Fibroblast of skin of right quadriceps (primary cell): ENCODE measurements at places on chromosomes 3 and 15.

- DNase-seq, result no peak
These were observed 41.1 kb upstream of the UBE2E2 start for GRCh38 chr3:23161896-23162570.

DNA sequence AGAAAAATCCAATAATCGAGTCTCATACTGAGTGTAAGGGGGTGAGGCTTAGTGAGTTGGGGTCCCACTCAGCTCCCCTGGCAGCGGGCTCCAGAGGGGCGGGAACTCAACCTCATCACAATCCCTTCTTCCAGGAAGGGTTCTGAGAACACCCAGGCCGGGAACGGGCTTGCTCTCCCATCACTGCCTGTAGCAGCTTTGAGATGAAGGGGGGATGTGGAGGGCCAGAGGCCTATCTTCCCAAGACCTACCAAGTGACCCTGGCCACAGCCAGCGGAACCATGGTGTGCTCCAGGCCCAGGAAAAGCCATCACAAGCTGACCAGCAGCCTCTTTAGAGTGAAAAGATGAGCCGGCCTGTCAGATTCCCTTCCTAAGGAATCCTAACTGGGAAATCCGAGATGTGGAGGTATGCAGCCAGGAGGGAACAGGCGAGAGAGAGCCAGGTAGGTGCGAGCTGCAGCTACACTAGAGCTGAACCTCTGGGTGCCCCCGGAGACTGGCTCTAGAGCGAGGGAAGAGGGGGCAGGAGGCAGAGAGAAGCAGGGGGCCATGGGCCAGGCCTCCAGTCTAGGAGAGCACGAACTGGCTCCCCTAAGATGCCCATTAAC lies 18.5 kb downstream of the GRAMD2A start:
- no peak for DNase-seq

DNA sequence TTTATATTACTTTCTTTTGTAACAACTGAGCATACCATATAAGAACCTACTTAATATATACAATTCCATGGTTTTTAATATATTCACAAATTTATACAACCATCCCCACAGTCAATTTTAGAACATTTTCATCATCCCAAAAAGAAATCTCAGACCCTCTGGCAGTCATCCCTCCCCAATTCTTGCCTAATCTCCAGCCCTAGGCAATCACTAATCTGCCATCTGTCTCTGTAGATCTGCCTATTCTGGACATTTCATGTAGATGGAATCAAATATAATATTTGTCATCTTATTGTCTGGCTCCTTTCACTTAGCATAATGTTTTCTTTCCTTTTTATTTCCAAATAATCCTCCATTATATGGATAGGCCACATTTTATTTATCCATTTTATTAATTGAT lies 92.5 kb downstream of the LARS2 start:
- no peak for DNase-seq

DNA sequence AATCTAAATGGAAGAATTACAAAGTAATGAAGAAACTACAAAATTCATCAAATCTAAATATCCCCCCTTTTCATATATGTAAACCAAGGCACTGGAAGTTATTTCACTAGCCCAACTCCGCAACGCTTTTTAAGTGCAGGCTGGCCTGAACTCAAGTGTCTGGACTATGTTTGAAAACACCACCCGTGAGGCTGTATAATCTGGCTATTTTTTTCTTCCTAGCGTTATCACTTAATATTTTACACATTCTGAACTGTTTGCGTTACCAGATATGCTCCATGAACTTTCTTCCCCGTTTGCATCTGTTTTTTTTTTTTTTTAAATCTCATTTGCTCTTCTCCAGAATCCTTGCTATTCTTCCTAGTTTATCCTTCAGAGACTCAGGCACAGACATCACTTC lies 619.5 kb upstream of the CBLB start:
- no peak for DNase-seq

GRCh38 chr15:48388016-48388851 lies 57.0 kb downstream of the DUT start:
- DNase-seq, result peak; percentile 60

- no peak for DNase-seq
These were observed 223.3 kb downstream of the EPHB1 start for GRCh38 chr3:135018149-135018923.

GRCh38 chr3:157502916-157503595 lies at the start of gene VEPH1:
VEPH1 (minus strand) TSS chr3:157503416; CDS start chr3:157495349, 8,067 bp downstream.
- DNase-seq, result peak; percentile 53

GRCh38 chr3:102024270-102024904 lies 175.1 kb downstream of the NFKBIZ start:
- no peak for DNase-seq

DNA sequence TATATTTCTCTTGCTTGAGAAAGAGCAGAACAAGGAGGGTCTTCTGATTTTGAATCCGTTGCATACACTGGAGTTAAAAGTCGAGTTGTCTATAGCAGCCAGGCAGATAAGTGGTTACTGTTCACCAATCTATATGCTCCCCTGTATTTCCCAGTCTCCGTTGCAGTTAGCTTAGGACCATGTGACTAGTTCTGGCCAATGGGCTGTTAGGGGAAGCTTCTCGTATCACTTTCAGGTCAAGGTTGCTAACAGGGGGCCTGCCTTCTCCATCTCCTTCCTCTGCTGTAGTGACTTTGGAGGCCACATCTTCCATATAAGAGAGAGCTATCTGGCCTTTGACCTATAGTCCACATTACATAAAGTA lies 188.5 kb upstream of the KBTBD8 start:
- DNase-seq, result no peak

DNA sequence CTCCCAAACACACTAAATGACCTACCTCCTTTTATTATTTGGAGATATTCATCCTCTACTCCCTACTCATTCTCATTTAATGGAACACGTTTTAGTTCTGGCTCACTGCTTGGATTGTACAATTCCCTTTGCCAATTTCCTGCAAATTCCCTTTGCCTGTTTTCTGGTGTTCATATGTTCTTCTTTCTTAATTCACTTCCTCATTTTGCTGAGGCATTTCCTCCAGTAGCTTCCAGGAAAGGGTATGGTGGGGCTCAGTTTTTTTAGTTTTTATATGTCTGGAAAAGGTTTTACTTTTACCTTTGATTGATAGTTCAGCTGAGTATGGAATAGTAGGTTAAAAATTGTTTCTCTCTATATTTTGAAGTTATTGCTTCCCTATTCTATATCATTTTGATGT lies 143.6 kb upstream of the GOLIM4 start:
- no peak for DNase-seq

DNA sequence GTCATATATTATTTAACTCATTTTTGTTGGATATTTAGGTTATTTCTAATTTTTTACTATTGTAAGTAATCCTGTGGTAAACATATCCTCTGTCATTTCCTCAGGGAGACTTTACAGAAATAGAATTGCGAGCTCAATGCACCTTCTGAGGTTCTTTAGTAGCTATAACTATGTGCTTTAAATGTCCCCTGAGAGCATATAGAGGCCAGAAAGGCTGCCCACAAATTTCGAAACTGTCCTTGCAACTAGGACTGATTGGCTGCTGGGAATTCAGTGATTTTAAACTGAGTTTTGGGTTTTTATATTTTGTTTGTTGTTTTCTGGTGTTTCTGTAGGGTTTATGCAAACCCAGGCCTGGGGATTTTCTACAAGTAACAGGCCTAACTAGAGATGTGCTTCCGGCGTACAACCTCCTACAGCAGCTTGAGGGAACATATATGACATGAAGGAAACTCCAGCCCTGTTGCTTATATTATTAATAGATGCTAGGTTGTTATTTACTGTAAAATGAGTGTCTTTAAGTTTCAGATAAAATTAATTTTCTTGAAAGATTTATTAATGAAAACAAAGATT lies 29.1 kb upstream of the P4HTM start:
- DNase-seq, result peak; percentile 60

DNA sequence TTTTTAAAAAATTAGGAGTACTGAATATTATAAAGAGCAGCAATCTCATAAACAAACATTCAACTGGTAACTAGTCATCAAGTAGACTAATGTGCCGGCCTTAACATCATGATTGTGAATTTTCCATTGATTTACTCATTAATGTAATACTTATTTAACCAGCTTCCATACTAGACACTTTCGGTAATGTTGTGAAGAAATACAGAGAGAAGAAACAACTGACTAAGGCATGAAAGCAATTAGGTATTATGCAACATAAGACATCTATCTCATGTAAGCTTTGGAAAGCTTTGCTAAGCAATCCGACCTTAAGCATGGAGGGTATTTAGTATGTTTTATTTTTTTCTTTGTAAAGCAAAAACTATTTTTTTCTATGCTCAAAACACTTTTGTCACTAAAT lies 108.0 kb downstream of the IL1RAP start:
- DNase-seq, result no peak

DNA sequence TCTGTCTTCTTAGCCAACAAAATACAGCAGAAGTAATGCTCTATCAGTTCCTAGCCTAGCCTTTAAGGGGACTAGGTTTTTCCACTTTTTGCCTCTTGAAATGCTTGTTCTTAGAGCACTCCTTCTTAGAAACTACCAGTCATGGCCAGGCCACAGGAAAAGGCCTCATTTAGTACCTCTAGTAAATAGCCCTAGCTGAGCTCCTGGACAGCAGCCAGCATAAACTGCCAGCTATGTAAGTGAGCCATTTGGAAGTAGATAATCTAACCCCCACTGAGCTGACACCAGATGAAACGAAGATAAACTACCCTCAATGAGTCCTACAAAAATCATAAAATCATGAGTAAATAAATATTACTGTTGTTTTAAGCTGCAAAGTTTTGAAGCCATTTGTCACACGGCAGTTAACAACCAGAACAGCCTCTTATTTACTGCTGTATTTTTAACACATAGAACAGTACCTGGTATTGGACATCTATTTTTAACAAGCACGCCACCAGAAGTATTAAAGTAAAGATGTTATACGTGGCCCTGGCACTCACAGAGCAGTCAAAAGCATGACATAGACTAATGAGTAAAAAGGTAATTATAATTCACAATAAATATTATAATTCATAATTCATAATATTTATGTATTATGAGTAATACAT lies 12.0 kb downstream of the TBC1D5 start:
- peak; percentile 53 for DNase-seq

- peak; percentile 99 for DNase-seq
These were observed 138.1 kb downstream of the GREM1 start for GRCh38 chr15:32855942-32856341.

GRCh38 chr3:194775731-194776130 lies 90.0 kb downstream of the FAM43A start:
- DNase-seq, result no peak

DNA sequence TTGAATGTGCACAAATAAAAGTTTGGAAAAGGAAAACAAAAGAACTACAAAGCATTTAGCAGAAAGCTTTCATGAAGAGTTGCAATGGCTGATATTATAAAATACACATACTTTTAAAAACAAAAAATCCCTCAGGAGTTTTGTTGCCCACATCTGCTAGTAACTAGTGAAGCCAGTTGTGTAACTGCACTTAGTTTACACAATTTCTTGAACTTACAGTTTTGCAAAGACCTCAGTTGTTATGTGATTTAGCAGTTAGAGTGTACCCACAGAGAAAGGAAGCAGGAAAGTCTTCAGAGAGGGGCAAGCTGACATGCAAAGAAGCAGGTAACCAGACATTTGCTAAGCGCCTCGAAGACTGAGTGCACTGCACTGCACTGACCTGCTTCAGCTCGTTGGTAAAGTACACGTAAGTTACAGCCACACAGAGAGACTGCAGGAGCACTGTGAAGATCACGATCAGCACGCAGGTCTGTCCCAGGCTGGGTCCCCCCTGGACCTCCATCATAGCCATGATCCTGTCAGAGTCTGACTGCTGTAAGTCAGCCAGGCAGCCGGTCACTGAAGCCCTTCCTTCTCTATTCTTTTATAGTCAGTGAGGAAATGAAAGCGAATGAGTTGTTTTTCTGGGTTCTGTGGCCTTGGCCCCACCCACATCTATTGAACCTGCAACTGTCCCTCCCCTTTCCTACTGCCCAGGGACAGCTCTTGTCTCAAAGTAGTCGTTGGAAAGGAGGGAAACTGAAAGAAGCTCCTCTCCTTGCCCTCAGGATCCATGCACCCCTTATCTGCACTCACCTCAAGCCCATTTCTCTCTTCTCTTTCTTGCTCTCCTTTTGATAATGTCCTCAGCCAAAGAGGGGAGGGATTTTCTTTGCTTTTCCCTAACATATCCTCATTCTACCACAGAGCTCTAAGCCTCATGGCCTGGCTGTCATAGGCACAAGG lies at the start of gene TNFSF10:
Gene TNFSF10 (minus strand): TSS at position 560 of the 948 bp plus-strand sequence. CDS start 46 bp downstream, at position 514.
- no peak for DNase-seq

GRCh38 chr15:39925112-39925842 lies 5.2 kb upstream of the GPR176 start:
- peak; percentile 37 for DNase-seq
